Stimulated activated CD4-positive, alpha-beta T cell treated with anti-CD3 and anti-CD28 coated beads, Interleukin-1b, Interleukin-23, amount 100 ng/mL, for 4 hours (primary cell): ENCODE measurements at places on chromosomes 11 and 22.
A peak's percentile ranks its signal among the peaks of the same experiment; 100 is the strongest.

DNA sequence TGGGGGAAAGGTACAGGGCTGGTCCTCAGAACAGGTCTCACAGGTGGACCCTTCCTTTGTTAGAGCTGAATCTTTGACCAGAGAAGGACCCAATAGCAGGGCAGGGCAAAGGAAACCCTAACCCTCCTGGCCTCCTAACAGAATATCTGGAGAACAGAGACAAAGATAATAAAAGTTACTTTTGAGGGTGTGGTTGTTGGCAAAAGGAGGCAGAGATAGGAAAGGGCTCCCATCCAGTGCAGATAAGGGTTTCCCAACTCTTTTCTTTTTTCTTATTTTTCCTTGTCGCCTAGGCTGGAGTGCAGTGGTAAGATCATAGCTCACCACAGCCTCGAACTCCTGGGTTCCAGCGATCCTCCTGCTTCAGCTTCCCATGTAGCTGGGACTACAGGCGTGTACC, 11.9 kb downstream of the PCSK7 start:
- no peak for DNase-seq

GRCh38 chr22:21651521-21652009, 9.5 kb downstream of the SDF2L1 start:
- no peak for DNase-seq

GRCh38 chr11:18383388-18384156, 10.8 kb upstream of the LDHA start:
- peak; percentile 52 for DNase-seq

GRCh38 chr22:39750759-39751158, 142.8 kb downstream of the ENTHD1 start:
- no peak for DNase-seq

DNA sequence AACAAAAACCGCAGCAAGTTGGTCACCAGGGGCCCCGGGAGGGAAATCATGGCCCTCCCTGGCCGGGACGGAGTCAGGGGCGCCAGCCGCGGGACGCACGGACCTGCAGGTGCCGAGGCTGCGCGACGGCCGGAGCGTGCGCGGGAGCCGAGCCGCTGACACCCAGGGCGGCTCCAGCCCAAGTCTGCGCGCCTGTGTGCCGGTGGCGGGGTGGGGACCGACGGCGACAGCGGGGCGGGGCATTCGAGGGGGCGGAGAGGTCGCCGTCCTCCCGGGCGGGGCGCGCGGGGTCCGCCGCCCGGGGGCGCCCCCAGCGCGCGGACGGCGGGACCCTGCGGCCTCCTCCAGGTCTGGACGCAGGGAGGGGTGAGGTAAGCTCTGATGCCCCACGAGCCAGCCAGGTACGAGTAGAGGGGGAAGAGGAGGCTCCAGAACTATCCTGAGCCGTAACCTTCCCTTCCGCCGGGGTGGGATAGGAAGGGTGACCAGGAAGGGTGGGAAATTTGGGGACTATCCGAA, at the start of gene ESAM:
TSS of gene ESAM (minus strand) at position 186 of the 519 bp plus-strand sequence. CDS start at position 50, 136 bp downstream.
- DNase-seq = peak; percentile 56

DNA sequence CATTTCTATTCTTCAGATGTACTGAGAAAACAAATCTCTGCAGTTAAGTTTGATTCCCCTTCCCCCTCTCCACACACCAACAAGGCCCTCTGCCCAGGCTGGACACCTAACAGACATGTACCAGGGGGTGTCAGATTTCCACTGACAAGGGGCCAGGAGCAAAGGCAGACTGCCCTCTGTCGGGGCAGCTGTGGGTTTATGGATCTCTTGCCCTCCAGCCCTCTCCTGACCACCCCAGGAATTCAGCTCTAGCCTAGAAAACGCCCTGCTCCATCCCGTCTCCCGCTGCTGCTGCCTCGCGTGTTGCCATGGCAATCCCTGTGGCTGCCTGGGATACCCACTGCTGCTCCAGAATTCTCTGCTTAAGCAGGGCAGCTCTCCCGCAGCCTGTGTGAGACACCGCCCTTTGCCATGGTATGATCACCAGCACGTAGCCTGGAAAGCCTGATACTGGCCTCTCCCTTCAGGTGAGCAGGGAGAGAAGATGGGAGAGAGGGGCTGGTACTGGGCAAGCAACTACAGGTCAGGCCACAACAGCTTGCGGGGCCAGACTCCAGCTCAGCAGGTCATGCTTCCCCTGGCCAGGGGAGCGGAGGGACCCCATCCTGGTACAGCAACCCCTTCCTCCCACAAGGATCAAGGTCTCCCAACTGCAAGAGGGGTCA, 41.6 kb downstream of the BUD13 start:
- no peak for DNase-seq

DNA sequence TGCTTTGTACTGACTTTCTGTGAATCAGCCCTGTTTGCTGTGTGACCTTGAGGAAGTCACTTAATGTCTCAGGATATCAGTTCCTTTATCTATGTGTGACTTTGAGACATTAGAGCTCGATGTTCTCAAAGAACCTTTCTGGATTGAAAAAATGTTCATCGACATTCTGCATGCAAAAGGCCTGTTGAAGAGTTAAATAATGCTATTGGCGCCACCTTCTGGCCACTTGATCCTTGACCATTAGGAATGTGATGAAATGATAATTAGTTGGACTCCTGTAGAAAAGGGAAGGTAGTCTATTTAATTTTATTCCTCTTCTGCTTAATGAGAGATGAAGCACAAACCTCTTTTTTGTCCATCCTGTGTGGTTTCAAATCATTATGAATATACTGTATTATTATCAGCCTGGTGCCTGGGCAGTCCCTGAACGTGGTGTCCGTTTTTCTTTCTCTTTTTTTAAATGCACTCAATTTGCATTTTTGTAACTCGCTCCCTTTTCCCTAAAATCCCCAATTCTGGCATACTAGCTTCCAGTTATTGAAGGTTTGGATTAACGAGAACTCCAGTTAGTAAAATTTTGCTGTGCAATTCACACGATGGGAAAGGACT, 20.7 kb downstream of the ELF5 start:
- DNase-seq = peak; percentile 12

GRCh38 chr22:32701034-32701433, 100.5 kb upstream of the TIMP3 start:
- no peak for DNase-seq

GRCh38 chr11:134792044-134792443, 380.0 kb upstream of the B3GAT1 start:
- no peak for DNase-seq

DNA sequence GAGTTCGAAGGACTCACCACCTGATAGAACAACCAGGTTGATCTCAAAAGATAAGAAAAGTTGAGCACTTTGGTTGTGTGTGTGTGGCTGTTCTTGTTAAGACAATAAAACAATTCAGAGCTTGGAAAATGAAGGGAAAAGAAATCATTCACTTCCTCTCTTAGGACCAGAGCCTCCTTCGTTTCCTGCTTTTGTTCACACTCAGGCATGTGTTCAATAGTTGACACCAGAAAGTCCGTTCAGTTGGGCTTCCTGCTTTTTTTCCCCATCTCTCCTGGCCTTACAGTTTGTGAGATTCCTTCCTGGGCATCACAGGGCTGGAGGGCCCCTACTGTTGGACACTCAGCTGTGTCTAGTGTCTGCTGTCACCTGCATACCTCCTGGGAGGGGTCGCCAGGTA, 48.0 kb downstream of the TSPAN18 start:
- DNase-seq = no peak
